ENCODE measurements at places on chromosomes 3 and 15.

DNA sequence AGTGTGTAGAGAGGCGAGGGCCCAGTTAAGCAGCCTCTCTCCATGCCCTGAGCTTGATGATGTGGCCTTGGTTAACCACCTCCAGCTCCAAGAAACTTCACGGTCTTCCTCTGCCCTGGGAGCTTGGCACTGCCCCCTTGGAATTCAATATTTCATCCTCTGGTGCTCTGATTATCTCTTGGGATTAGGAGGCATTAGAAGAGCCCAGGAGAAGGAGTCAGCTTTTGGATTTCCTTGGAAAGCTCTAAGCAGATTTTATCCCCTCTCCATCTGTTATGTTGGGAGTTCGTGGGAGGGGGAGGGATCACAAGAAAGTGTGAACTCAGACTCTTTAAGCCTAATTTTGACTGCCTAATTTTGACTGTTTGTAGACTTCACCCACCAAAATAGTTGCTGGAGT is 132.7 kb upstream of the AGBL1 start:
- DNase-seq, result no peak

DNA sequence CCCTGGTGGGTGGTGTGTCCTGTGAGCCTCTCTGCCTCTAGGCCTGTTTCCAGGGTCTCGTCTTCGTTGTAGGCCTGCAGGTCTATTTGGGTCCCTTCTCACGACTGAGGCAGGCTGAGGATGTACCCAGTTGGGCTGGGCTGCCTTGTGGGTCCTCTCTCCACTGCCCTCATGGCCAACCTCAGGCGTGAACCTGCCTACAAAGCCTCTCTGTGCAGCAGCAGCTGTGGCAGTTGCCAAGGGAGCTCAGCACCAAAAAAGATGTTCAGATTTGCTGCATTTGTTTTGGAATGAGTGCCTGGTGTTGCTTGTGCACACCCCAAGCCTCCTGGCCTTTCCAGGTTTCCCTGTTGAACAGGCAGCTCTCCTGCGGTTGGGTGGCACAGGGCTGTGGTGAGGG is 13.4 kb downstream of the KLF13 start:
- DNase-seq, result no peak

GRCh38 chr15:43531018-43531670 is 13.7 kb downstream of the MAP1A start:
- no peak for DNase-seq

DNA sequence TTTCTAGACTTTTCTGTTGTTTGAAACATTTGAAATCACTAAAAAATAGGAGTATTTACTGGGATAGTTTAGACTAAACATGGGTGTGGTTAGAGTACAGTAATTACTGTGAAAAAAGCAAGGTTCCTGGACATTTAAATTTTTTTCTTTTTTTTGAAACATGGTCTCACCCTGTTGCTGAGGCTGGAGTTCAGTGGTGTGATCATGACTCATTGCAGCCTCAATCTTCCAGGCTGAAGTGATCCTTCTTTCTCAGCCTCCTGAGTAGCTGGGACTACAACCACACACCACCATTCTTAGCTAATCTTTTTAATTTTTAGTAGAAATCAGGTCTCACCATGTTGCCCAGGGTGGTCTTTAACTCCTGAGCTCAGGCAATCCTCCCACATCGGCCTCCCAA is 20.4 kb upstream of the CELF6 start:
- no peak for DNase-seq

DNA sequence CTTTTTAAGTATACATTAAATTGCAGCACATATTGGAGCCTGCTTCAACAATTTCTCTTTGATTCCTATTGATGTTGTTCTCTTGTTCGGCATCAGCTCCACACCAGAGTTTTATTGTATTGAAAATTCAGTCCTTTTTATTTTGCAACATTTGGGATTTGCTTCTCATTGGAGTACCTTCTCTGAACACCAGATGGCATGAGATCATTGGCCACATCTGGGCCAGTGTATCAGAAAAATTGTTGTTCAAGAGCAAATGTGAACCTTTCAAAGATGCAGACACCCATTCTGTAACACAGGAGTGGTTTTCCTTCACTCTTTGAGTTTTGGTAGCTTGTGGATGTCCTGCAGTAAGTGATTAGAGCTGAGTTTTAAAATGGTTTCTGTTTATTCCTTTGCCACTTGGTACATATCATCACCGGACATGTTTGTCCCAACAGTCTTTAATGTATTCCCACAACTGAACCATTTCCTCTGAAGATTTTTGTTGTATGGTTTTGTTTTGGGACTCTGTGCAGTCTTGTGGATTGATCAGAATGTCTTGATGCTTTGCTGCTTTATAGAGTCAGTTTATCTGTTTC is 96.1 kb downstream of the MCTP2 start:
- DNase-seq, result peak; percentile 56

DNA sequence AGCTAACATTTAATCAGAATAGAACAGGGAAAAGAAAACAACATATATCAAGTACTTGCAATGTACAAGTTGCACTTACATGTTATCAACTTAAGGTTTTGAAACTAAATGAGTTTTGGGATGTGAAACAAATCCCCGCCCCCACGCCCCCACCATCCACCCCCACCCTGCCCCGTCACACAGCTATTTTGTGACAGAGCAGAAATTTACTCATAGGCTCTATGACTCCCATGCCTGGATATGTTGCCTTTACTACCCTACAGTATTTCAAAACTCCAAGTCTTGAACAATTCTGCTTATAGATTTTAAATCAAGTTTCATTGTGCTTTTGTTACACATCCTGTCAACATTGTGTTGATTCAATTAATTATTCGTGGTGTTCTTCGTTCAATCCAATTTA is 18.1 kb upstream of the IL1RAP start:
- DNase-seq, result no peak

- DNase-seq, result no peak
Measured at GRCh38 chr3:169998668-169999131, 32.1 kb downstream of the SEC62 start.

- DNase-seq, result no peak
Measured at GRCh38 chr15:35481064-35481463, 64.9 kb downstream of the DPH6 start.

DNA sequence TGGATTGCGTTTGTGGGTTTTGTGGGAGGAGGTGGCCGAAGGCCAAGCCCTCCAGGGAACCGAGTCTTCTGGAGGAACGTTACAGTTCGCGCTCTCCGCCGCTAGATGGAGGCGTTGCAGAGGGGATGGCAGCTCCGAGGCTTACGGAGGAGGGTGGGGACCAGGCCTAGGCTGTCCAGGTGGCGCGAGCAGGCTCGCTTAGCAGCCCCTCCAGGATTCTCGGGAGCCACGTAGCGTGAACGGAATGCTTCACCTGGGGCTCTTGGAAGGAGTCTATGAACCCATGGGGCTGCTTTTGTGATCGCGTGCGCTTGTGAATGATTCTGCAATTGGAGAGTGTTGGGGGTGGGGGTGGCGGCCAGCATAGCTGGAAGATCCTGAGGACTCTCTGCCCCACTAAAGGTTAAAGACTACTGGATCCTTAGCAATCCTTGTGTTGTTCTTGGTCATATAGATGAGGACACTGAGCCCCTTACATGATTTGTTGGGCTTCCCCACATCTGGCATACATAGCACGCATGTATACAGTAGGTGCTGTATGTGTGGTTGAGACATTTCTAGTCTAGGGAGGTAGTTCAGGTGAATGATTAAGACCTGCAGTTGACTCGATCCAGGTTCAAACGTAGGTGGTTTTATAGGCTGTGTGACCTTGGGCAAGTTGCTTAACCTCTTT is 25.7 kb downstream of the FAM3D start:
- peak; percentile 61 for DNase-seq

GRCh38 chr15:29418178-29418577 is 148.6 kb upstream of the NSMCE3 start:
- DNase-seq, result no peak

DNA sequence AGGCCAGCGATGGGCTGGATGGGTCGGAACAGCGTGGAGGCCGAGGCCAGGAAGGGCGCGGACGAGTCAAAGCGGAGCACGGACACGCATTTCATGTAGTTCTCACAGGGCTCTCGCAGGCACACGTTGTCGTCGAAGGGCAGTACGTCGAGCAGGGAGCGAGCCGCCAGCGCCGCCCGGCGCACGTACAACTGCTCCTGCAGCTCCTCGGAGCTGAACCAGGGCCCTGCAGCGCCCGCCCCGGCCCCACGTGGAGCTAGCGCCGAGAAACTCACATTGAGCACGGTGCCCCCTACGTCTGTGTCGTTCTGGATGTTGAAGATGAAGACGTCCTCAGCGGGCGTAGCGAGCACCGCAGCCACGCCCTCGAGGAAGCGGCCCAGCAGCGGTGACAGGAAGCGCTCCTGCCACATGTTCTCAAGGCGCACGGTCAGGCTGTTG is 5.8 kb downstream of the CELSR3 start:
- DNase-seq, result no peak

DNA sequence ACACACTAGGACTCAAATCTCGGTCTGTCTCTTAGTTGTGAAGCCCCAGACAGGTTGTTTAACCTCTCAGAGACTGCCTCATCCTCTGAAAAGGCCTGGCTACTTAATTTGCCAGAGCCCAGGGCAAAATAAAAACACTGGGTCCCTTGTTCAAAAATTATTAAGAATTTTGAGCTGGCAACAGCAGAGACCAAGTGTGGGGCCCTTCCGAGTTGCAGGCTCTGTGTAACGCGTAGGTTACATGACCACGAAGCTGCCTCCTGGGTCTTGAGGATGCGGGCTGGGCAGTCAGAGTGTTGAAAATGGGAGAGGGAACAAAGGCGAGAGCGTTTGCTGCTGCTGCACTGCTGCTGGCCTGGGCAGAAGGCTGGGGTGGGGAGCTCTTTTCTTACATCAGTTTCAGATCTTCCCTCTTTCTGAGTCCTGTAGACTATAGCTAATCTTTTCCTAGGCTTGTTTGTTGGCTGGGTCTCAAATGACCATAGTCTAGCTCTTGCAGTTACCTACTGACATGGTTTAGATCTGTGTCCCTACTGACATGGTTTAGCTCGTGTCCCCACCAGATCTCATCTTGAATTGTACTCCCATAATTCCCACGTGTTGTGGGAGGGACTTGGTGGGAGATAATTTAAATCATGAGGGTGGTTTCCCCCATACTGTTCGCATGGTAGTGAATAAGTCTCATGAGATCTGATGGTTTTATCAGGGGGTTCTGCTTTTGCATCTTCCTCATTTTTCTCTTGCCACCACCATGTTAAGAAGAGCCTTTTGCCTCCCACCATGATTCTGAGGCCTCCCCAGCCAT is 49.9 kb downstream of the CLEC3B start:
- DNase-seq, result peak; percentile 48

DNA sequence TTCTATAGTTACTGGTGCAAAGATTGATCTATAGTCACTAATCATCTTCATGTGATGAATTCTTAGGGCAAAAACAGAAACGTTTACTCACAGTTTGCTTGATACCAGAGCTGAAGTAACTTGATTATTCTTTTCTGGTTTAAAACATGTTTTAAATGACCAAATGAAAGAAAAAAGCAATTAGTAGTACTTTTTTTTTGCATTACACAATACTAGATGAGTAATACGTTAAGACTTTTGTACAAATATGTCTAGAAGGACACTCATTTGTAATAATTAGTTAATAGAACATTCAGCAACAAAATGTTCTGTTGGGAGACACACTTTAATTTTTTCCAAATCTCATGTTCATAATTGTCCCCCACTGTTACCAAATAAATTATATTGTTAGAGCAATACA is 523.2 kb downstream of the SOX2 start:
- no peak for DNase-seq

GRCh38 chr15:27783678-27784077 is 315.4 kb downstream of the OCA2 start:
- no peak for DNase-seq

DNA sequence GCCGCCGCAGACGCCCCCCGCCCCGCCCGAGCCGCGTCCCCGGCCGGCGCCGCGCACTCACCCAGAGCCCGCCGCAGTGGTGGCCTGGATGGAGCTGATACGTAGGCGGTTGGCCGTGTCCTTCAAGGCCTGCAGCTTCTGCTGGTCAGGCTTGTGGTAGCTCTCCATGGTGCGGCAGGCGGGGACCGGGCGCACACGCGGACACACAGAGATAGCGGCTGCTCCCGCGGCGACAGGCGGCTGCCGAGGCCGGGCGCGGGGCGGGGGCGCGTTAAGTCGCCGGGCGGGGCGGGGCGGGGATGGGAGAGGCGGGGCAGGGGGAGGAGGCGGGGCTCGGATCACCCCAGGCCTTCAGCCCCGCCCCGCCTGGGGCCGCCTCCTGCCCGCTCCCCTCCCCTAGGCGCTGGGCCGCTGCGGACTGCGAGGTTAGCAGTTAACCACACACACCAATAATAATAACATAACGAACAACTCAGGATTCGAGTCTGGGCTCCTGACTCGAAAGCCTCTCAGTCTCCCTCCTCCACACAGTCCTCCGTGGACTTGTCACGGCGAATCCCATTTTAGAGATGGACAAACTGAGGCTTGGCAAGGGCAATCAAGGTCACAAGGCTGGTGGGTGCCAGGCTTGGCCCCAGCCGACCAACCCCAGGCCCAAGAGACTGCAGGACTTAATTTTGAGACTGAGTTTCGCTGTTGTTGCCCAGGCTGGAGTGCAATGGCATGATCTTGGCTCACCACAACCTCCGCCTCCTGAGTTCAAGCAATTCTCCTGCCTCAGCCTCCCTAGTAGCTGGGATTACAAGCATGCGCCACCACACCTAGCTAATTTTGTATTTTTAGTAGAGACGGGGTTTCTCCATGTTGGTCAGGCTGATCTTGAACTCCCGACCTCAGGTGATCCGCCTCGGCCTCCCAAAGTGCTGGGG is at the start of gene TKT:
Gene TKT (minus strand): TSS at position 248 of the 929 bp plus-strand sequence. CDS start 80 bp downstream, at position 168.
- peak; percentile 66 for DNase-seq

- DNase-seq, result peak; percentile 53
Measured at GRCh38 chr3:23183731-23184130, 19.4 kb upstream of the UBE2E2 start.

GRCh38 chr3:142450189-142450588 is 2.4 kb upstream of the XRN1 start:
- DNase-seq, result no peak

DNA sequence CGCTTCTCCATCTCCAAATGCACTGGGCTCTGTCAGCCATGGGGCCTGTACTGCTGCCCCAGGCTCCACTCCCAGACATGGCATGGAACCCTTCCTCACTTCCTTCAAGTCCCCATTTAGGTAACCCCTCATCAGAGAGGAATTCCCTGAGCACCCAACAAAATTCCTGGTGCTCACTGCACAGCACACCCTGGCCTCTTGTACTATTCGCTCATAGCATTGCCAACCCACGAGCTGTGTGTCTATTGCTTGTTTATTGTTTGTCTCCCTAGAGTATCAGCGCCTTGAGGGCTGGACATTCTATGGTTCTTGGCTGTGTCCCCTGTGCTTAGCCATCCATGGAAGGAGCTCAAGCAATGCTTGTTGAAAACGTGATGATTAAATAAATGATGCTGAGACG is 46.1 kb upstream of the SLCO2A1 start:
- no peak for DNase-seq

- DNase-seq, result no peak
Measured at GRCh38 chr3:114380233-114380651, 86.4 kb downstream of the TIGIT start.

DNA sequence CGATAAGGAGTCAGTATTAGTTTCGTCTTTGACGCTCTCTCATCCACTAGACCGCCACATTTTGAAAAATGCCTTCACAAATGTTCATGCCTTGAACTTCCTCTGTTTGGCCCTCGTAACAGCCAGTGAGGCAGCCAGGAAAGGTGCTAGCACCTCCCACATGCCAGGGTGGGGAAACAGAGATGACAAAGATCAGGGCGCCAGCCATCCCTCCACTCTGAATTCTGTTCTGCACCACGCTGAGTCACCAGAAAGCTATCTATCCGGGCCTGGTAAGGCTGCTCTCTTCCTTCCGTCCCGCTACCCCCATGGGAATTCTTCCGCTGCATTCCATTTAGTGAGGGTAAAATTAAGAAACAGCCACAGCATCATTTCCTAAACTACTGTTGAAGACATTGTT is 31.3 kb upstream of the BCL2L10 start:
- no peak for DNase-seq

GRCh38 chr15:66733976-66734375 is 31.9 kb downstream of the SMAD6 start:
- DNase-seq, result no peak

Data from KBM-7 (cell line).